ENCODE measurements at places on chromosomes 13 and 19.

- DNase-seq: no peak
Observed at GRCh38 chr13:102517959-102518358, 78.8 kb upstream of the TPP2 start.

DNA sequence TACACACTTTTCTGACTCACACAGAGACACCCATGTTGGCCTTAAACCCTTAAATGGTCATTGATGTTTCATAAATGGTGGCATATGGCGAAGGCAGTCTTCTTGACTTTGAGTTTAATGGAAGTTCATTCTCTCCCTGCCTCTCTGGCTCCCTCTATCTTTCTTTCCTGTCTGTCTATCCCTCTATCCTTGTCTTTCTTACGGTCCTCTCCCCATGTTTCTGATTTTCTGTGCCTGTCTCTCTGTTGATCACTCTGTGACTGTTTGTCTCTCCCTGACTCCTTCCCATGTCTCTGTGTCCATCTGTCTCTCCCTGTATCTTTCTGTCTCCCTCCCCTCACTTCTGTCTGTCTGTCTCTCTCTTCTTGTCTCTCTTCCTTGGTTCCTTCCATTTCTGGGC is 43.2 kb upstream of the SHKBP1 start:
- DNase-seq: no peak

GRCh38 chr13:52179925-52180324 is 20.5 kb upstream of the NEK3 start:
- DNase-seq: no peak

DNA sequence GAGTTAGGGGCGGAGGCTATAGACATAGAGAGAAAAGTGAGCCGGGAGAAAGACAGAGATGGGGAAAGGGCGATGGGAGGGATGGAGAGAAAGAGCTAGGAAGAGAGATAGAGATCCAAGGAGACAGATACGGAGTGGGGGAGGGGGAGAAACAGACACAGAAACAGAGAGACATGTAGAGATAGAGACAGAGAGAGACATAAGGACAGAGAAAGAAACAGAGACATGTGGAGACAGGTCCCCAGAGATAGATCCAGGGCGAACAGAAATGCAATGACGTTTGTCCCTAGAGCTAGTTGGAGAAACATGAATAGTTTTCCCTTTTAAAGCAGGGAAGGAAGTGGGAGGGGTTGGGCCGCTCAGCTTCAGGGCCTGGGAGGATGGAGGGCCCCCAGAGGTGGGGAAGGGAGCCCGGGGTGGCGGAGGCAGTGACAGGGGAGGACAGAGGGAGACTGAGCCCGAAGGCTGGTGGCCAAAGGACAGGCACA is 4.6 kb downstream of the PPP1R14A start:
- no peak for DNase-seq

- no peak for DNase-seq
Observed at GRCh38 chr13:51270623-51271415, 48.6 kb downstream of the FAM124A start.

DNA sequence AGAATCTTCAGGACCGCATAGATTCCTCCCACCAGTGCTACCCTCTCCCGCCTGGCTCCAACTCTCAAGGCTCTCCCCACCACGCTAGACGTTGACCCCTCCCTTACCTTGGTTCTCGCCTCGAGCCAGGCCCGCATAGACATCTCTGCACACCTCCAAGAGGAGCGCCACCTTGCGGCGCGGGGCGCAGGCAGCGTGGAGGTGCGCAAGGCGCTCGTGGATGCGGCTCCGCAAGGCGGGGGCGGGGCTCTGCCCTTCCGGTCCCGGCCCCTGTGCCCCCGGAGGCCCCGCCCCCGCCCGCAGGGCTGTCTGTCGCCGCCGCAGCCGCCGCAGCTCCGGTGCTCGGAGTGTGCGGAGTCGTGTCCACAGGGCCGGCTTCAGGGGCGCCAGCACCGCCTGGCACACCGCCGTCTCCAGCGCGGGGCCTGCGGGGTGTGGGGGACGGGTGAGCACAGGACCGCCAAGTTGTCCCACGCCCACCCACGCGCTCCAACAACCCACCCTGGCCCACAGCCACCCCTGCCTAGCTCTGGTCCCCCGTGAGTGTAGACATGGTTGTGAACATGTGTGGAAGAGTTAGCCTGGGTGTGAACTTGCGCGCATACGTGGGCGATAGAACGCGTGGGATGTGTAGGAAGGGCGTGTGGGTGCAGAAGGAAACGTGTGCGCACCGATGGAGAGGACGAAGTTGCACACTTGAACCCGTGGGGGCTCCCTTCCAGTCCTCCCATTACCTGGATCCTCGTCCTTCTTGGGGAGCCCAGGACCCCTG is 8.1 kb downstream of the RINL start:
- peak; percentile 87 for DNase-seq

GRCh38 chr19:13484166-13484565 is 22.1 kb downstream of the CACNA1A start:
- DNase-seq: no peak

DNA sequence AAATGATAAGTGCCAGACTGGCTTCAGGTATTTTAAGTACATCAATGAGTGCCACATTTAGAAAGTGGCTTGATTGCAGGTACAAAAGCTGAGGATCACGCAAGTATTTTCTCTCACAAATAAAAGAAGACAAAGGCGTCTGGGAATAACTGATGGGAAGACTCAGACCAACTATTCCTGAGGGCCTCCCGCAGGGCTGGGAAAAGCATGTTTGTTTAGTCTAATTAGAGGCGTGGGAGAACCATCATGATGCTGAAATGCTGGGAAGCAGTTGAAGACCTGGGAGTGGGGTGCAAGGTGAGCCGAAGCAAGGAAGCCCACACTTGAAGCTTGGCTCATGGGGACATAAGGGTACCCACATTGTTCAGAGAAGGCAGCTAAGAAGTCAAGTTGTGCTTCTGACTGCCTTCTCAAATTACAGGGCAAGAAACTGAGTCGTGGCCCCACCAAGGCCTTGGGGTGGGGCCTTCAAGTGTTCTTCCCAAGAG is 536.0 kb downstream of the MYO16 start:
- no peak for DNase-seq

DNA sequence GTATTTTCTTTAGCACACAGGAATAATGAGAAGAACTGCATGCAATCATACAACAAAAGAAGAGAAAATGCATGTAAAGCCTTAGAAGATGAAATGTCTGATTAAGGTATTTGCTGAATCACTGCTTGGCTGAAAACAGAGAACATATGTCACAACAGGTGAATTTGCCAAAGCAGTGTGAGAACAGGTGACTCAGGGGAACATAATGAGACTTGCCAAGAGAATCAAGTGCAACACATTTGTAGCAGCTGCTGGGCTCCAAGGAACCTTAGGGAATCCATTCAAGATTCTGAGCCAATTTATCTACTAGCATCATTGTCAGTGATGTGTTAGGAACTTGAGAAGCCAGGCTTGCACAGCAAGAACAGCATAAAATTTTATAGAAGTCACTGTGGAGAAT is 273.1 kb downstream of the PCDH20 start:
- no peak for DNase-seq

DNA sequence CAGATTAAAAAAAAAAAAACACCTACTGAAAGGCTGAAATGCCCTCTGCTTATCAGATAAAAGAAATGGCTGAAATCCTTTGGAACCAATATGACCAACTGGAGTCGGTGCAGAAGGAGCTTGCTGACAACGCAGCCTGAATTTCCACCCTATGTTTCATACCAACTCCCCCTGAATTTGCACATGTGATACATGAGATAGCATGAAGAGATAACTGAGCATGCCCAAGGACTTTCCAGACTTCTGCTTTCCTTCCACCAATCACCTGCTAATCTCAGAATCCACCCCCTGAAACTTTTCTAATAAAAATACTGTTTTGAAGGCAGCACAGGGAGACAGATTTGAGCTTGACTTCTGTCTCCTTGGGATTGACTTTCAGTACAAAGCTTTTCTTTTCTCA is 32.2 kb upstream of the WDFY2 start:
- DNase-seq: no peak

GRCh38 chr19:38361633-38362075 is 12.7 kb upstream of the PSMD8 start:
- DNase-seq: peak; percentile 63

GRCh38 chr13:112177450-112178288 is 110.7 kb downstream of the SOX1 start:
- DNase-seq: no peak

DNA sequence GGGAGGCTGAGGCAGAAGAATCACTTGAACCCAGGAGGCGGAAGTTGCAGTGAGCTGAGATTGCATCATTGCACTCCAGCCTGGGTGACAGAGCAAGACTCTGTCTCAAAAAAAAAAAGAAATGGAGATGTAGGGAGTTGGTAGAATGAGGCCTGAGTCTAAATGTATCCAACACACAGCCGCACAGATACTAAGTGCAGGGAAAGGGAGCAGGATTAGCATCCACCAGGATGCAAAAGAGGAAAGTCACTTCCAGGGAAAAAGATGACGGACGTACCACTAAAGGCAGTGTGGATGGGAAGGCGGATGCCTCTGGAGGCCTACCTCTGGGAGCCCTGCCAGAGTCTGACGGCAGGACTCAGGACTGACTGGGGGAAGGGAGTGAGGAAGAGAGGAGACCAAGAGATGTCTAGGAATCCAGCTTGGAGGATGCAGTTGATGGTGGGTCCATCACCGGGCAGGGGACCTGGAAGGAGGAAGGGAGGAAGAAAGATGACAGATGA is 6.8 kb downstream of the FAM98C start:
- DNase-seq: no peak

- no peak for DNase-seq
Observed at GRCh38 chr19:2811221-2811722, 8.4 kb upstream of the ZNF554 start.

DNA sequence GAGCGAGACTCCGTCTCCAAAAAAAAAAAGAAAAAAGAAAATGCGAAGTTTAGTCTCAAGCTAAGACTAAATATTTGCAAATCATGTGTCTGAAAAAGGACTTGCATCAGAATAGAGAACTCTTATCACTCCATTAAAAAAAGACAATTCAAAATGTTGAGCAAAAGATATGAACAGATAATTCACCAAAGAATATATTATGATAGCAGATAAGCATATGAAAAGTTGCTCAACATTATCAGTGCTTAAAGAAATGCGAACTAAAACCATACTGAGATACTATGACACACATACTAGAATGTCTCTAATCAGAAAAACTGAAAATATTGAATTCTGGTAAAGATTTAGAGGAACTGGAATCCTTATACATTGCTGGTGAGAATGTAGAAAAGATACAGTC is 38.7 kb upstream of the SACS start:
- no peak for DNase-seq

DNA sequence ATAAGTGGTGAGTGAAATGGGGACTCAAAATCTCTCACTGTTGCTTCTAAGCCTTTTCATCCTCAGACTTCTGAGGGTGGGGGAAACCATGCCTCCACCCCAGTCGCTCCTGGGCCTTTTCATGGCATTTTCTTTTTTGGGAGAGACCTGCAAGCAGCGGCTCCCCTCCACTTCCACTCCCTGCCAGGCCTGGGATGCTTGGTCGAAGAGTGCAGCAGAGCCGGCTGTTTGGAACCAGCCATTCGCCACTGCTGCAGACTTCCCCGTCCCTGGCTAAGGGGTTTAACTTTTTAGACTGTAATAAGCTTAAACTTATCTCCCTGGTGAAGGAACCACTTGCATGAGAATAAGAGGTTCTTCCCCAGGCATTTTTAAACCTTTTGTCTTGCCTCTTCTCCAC is 617.2 kb downstream of the PCDH9 start:
- DNase-seq: no peak

DNA sequence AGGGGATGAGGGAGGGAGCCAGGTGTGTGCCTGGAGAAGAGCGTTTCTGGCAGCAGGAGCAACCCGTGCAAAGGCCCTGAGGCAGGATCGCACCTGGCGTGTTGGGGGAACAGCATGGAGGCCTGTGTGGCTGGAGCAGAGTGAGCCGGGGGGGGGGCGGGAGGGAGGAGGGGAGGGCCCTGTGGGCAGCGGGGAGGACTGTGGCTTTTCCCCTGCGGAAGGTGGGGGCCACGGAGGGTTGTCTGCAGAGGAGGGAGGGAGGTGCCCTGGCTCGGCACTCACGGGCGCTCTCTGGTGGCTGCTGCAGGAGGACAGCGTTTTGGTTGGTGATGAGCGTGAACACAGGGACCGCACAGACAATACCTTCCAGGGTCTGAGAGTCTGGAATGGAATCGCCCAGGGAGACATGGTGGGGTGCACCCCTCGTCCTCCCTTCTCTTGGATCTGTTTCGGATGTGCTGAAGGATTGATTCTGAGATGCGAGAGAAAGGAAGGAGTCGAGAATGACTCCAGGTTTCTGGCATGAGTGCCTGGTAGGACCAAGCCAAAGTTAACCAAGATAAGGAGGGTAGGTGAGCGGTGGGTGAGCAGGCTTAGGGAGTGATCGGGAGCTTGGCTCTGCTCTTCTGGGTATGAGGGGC is 6.5 kb downstream of the RAB11B start:
- DNase-seq: peak; percentile 65

DNA sequence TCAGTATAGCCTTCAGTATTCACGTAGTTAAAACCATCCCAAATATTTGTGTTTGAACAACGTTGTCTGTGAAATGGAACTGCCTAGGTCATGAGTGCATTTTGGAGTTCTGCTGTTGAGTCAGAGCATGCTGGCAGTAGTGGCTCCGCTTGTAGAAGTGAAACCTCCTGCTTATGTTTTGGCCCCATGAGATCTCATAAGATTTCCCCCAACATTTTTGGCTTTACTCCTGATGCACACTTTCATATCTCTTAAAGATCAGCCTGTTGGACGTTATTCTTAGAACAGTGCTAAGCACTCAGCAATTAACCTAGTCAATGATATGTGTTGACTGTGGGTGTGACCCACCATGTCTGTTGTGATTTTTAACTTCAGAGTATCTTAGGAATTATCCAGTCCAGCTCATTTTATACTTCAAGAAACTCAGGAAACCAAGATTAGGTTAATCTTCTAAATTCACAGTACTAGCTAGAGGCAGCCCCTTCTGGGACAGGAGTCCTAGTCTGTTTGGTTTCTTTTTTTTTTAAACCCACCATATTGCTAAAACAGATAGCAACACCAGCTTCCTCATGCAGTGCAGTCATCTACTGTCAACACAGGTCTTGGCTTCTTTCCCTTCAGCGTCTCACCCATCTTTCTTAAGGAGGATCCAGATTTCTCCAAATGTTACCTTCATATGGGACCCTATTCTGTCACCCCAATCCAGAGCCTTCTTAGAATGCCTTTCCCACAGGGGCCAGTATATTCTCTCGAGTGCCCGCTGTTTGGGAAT is 26.2 kb downstream of the RAP2A start:
- no peak for DNase-seq

GRCh38 chr13:100315522-100315921 is 226.6 kb downstream of the PCCA start:
- DNase-seq: no peak

Measured in T-helper 22 cell (primary cell).